OCI-M1 (cell line): ENCODE measurements at places on chromosomes 2 and 18.
A peak's percentile ranks its signal among the peaks of the same experiment; 100 is the strongest.

DNA sequence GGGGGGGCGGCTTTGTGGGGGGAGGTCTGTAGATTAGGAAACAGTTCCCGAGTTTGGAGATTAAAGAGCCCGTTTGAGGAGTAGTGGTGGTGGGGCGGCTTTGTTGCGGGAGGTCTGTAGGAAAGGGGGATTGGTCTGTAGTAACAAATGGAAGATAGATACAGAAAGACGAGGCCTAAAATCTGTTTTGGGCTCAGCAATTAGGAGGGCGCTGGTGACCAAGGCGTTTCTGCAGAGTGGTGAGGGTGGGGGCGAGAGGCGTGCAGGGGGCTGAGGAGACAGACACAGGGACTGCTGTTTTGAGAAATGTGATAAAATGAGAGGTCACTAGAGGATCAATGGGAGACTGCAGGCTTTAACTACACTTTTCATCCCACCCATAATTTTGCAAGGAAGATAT lies 1.6 kb upstream of the ADNP2 start:
- no peak for DNase-seq

GRCh38 chr2:83055376-83056010 lies 1403.6 kb downstream of the SUCLG1 start:
- no peak for DNase-seq

DNA sequence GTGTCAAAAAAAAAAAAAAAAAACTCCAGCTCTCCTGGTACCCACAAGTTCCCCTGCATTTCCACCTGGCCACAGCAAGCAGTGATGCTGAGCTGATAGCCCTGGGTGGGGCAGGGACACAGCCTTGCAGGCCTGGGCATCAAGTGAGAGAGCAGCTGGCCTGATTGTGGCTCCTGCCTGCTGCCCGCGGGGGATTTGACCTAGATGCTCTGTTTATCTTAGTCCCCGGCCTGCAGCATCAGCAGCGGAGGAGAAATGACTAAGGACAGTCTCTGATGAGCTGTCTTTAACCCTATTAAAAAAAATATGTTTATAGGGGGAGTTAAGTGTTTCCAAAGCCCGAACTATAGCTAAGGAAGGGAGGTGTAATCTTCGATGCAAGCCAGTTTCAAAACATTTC lies 102.6 kb downstream of the MTCL1 start:
- no peak for DNase-seq

GRCh38 chr2:43405829-43406228 lies 179.4 kb upstream of the ZFP36L2 start:
- no peak for DNase-seq

DNA sequence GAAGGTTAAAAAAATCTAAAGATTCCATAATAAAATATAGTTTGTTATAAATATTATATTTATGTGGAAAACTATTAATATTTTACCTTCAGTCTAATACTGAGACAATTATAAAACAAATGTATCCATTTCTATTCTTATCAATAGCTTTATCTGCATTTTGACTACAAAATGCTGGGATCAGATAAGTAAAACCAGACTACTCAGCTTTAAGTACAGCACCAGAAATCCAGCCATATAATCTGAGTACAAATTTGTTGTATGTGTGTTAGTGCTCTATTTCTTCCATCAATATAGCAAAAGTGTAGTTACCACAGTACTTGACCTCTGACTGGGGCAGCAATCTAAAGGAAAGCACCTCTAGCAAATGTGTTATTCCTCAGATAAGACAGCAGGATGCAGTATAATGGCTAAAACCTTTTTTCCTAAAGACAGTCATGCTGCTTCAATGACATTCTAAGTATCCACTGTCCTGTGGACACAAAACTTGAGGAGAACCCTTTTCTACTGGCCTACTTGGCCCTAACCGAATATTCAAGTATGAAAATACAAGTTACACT lies 68.1 kb downstream of the OLA1 start:
- DNase-seq = peak; percentile 78

- no peak for DNase-seq
Observed at GRCh38 chr18:42828881-42829280, 286.6 kb downstream of the RIT2 start.

- peak; percentile 87 for DNase-seq
Observed at GRCh38 chr2:70301344-70302194, at the start of gene FAM136A. FAM136A (minus strand) TSS chr2:70302067; CDS start chr2:70302011, 56 bp downstream.

GRCh38 chr2:48750128-48750739 lies 5.3 kb downstream of the LHCGR start:
- no peak for DNase-seq

DNA sequence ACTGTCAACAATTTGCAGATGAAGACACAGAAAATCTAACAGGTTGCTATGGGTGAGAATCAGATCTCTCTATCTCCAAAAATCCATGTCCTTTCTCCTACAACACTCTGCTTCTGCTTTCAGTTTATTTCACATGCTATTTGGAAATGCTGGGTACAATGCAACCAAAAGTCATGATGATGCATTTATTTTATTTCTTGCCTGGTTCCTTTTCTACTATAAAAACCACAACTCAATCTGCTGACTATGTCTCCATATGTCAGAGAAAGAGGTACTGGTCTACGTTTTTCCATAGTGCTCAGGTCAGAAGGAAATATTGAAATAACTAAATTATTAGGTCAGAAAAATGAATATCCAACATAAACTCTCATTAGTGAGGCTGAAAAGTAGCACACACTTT lies 20.5 kb downstream of the RAD51AP2 start:
- peak; percentile 26 for DNase-seq

- no peak for DNase-seq
Observed at GRCh38 chr18:68262690-68263294, 452.1 kb downstream of the TMX3 start.

GRCh38 chr2:120401275-120402066 lies 55.5 kb downstream of the INHBB start:
- no peak for DNase-seq

DNA sequence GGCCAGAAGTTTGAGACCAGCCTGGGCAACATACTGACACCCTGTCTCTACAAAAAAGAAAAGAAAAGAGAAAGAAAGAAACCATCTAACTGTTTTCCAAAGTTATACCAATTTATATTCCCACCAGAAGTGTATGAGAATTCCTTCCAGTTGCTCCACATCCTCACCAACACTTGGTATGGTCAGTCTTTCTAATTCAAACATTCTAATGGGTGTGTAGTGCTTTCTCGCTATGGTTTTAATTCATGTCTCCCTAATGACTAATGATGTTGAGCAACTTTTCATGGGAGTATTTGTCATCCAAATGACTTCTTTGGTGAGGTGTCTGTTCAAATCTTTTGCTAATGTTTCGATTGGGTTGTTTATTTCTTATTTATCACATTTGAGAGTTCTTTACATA lies 10.5 kb upstream of the B3GNT7 start:
- DNase-seq = no peak

DNA sequence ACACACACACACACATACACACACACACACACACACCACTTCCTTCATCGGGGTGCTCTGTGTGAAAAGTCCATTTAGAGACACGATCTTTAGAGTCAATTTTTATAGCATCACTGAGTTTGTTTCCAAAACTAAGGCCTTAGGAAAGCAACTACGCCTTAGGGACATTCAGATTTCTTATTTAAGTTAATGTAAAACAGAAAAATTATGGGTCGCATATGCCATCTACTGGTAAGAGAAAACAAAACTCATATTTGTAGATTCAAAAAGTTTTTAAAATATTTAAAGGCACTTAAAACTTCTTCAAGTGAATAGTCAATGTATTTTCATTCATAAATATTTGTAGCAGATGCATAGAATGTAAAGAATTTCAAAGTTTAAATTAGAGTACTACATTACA lies 166.2 kb downstream of the ATAD2B start:
- peak; percentile 43 for DNase-seq

DNA sequence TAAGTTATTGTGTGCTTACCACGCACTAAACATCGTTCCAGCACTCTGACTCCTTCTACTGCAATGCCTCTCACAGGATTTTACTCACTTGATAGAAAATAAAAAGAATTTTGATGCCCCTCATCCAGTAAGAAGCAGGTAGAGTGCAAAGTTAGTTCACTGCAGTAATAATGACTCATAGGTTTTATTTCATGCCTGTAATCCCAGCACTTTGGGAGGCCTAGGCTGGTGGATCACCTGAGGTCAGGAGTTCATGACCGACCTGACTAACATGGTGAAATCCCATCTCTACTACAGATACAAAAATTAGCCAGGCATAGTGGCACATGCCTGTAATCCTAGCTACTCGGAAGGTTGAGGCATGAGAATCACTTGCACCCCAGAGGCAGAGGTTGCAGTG lies 190.6 kb downstream of the RAD51AP2 start:
- DNase-seq = no peak

- DNase-seq = no peak
Observed at GRCh38 chr2:177902395-177903163, 170.0 kb downstream of the PDE11A start.

DNA sequence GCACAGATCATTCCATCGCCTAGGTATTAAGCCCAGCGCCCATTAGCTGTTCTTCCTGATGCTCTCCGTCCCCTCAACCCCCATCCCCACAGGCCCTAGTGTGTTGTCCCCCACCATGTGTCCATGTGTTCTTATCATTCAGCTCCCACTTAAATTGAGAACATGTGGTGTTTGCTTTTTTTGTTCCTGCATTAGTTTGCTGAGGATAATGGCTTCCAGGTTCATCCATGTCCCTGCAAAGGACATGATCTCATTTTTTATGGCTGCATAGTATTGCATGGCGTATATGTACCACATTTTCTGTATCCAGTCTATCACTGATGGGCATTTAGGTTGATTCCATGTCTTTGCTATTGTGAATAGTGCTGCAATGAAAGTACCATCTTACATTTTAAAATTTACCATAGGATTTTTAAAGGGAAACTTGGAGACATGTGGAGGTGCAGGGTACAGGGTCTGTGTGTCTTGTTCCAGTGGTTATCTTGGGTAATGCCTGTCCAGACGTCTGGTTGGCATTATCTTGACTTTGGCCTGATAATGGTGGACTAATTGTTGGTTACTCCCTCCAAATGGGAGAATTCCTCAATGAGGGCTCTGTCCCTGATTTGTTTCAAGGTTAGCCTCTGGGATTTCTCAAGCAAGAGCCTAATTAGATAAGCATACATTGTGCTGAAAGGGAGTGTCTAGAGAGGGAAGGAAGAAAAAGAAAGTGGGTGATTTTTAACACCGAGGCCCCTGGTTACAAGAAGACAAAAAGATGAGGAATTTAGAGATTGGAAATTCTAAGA lies 21.6 kb downstream of the KLHL23 start:
- DNase-seq = no peak

- DNase-seq = no peak
Observed at GRCh38 chr18:44883671-44884070, 203.0 kb downstream of the SETBP1 start.

DNA sequence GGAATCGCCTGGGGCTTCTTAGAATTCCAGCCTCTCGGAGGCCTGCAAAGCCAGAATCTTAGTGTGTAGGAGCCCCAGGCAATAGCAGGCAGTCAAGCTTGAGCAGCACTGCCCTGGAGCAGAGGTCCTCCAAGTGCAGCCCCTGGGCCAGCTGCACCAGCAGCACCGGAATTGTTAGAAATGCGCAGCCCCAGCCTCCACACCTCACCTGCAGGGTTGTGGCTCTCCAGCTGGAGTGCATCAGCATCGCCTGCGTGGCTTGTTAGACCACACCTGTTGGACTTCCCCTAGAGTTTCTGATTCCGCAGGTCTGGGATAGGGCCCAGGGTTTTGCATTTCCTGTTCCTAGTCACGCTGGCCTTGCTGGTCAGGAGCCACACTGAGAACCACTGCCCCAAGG lies 100.3 kb downstream of the ASAP2 start:
- DNase-seq = no peak

DNA sequence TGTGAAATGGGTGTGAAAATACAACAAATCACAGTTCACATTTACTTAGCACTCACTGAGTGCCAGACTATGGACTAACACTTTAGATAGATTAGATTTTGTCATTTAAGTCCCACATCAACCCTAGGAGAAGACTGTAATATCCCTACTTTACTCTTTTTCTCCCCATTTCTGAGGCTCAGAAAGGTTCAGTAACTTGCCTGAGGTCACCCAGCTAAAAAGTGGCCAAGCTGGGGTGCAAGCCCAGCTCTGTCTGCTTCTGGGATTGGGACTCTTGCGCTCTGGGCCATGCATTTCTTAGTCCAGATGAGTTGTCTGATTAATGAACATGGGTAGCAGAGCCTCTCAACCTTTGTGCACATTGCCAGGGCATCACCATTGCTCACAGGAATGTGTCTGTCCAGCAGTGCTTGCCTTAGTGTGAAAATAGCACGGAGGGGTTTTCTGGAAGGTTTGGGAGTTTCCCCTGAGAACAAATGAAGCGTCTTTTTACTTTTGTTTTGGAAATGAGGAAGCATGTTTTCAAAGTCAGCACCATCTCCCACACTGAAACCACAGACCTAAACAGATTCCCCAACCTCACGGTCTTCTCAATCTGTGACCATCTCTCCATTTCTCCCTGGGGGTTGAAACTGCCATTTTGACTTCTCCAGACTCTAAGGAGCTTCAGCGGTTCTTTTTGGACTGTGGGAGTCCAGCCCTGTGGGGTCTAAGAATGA lies 31.9 kb downstream of the NRP2 start:
- DNase-seq = peak; percentile 74

DNA sequence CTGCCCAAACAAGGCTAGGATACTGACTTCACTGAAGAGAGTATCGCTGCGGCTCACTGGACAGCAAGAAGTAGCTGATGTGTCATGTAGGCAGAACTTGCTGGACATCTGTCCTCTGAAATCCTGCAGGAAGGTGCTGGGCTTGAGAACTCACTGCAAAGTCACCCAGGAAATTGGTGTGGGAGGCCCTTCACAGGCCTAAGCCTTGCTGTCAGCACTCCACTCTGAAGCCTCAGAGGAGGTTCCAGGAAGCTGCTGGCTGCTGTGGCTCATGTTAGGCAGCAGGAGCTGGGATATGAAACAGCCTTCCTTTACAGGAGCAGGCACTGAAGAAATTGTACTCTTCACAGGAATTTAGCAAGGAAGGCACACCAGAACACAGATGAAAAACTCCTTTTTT lies 88.3 kb upstream of the CCDC68 start:
- peak; percentile 1 for DNase-seq

GRCh38 chr2:237715459-237715947 lies 83.1 kb upstream of the RBM44 start:
- no peak for DNase-seq

DNA sequence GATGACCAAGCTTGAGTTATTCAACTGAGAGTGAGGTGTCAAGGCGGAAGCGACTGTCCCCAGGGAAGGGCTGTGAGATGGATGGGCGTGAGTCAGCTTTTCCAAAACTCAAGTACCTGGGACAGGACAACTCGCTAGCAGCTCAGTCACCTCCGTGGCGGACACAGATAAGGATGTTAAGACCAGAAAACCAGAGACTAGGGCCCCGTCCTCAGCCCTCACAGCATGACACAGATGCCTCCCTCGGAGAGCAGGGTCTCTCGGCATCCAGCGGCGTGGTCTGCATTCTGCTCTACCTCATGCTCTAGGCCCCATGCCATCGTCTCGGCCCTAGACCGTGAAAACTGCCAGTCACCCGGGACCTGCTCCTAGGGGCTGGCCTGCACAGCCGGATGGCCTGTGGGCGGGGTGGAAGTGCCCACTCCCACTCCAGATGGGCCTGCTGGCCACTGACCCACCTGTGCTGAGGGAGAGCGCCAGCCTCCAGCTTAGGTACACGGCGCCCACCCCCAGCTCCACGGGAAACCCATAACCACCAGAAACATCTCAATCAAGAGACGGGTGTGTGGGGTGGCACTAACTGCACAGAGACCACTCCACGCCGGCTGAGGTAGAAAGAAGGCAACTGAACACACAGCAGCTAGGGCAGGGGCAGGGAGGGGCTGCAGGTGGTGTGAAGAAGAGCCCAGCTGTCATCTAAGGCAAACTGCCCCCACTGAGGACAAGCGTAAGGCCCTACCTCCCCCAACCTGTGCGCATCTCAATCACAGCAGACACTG lies 39.8 kb downstream of the ANO7 start:
- no peak for DNase-seq

GRCh38 chr18:49638891-49639557 lies 77.2 kb downstream of the LIPG start:
- DNase-seq = no peak
